ENCODE measurements at places on chromosomes 1 and 21. TPM values are rescaled to one million over a fixed set of nuclear protein-coding genes. Genes with fewer than 3 reads are reported as not detected.

DNA sequence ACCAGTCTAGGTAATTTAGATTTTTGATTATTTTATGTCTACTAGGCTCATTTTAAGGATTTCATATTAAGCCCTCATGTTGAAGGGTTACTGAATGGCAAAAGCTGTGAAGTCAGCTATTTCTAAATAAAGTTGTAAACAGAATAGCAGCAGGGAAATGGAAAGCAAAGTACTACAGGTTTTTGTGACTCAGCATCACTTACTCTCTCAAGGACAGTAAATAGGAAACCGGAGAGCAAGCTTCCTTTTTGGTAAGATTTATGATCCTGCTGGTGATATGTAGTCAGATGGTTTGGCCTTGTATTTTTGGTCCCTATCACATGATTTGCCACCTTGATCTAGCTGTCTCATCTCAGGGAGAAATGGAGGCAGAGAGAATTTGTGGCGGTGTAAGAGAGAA, 226.0 kb downstream of the RPS6KC1 start:
- DNase-seq: no peak

DNA sequence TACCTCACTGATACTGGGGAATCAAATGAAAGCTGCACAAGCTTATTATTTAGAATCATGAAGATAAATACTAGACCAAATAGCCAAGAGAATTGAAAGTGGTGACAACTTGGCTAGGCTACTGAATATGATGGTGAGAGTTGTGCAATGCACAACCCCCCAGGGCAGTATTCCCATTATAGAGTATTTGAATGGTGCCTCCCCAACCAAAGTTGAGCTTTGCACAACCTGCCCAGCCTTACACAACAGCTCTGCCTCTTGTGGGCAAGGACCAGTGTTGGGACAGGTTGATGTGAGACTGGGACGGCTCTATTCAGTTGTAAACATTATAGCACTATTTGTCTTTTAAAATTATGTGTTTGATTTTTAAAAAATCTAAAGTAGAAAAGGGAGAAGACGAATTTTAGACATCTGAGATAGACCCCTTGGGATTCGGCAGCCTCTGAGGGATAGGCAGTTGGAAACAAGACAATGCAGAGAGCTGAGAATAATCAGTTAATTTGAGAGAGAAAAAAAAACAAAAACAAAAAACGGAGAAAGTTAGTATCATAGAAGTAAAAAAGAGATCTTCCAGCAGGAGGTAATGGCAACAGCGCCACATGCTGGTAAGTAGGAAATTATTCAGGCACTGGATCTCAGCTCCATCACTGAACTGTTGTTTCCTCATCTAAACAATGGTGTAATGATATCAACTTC, 91.0 kb upstream of the KCNA3 start:
- DNase-seq: no peak

DNA sequence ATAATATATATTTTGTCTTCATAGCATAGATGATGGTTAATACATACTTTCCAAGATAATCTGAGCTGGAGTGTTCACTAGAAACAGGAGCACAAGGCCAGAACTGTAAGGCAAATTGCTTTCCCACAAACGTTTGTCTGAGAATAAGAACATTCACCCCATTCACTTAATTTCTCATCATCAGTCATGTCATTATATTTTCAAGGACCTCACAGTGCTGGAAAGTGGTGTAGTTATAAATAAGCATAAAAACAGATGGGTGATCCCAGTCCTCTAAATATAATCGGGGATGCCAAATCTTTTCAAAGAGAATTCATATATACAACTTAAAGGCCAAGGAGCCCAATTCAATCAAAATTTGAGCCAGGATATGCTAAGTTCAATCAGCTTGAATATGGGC, 8.4 kb downstream of the PRRX1 start:
- no peak for DNase-seq

DNA sequence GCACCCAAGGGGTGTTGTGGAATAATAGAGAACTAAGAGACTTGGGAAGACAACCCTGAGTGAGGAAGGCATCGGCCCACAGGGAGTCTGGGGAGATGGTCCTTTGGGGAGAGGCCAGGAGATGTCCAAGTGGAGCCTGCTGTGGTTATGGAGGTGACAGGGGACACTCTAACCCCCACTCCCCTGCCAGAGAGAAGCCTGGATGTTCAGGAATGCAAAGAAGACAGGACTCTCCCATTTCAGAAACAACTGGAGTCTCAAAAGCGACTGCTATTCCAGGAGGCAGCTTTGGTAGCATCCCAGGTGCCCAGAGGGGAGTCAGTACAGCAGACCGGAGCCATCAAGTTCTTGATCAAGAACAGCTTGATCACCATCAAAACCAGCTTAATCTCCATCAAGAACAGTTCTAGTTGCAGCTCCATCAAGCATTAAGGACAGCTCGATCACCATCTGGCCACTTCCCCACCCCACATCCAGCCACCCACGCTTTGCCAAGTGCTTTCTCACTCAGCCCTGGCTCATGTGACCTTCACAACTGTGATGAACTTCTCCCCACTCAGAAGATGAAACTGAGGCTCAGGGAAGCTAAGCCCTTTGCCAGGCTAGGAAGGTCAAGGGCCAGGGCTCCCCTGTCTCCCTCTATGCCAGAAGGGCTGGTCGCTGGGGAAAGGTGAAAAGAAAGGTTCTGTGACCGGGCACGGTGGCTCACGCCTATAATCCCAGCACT, 743 bp downstream of the CD52 start:
- DNase-seq: no peak

DNA sequence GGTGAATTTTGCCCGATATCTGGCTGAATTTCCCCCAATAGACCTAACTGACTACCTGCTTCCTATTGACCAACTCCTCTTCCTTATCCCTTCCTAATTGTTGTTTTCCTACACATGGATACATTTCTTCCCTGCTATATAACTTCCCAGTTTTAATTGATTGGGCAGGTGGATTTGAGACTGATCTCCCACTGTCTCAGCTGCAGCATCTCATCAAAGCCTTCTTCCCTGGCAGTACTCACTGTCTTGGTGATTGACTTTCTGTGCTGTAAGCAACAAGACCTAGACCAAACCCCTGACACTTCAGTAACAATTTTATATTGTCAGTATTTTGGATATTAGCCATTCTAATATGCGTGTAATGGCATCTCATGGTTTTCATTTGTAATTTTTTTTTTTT, 11.3 kb upstream of the PLA2G2A start:
- no peak for DNase-seq

Gene BOLA1
- total RNA-seq: 13.8 TPM

DNA sequence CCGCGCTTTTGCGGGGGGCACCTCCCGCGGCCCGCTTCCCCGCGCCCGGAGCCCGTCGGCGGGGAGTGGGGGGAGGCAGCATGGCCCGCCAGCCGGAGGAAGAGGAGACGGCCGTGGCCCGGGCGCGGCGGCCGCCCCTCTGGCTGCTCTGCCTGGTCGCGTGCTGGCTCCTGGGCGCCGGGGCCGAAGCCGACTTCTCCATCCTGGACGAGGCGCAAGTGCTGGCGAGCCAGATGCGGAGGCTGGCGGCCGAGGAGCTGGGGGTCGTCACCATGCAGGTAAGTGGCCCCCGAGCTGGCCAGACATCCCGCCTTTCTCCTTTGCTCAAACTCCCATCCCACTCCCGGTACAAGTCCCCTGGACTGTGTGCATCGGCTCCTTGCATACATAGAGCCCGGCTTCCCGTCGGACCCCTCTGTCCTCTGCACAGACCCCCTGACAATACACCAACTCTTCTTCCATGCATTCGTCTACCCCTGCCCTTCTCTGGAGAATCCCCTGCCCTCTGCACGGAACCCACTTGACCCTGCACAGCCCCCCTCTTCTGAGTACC, 812 bp downstream of the CACHD1 start:
- no peak for DNase-seq

GRCh38 chr1:36212782-36213181, 11.5 kb upstream of the THRAP3 start:
- DNase-seq: no peak

Gene F5
- total RNA-seq: 0.97 TPM

Measured in cardiac septum (tissue), 1 donor.